ENCODE measurements at places on chromosomes 4 and X.

DNA sequence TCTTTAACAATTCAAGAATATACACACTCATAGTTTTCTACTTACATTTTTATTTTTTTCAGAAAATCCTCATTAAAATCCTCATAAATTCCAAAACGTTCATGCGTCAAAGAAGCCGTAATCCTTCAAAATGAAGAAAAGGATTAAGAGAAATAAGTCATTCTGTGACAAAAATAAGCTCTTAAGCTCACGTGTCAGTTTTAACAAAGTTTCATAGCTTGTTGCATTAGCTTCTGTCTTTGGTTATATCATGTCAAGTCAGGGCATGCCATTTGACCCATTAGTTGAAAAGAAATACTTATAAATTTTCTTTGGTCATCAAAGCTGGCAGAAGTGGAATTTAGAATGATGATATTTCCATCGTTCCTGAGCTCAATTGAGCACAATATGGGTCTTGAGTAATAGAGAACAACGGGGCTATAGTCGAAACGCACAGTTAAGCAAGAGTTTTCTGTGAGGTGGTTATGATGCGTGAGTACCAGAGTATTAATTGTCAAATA lies 185.2 kb upstream of the CTSO start:
- no peak for DNase-seq

DNA sequence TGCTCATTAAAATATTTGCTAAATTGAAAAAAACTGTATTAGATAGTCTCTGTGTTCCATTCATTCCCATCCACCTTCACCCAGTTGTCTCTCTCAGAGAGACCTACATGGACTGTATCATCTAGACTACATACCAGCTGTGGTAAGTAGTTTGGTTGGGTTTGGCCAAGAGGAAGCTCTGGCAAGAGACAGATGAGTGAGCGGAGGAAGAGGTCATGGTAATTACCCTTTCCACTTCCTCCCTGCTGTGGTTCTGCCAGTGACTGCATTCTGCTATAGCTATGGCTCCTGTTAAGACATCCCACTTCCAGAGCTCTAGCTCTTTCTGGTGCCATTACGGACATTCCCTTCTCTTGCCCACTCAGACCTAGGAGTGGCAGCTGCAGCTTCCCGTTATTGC lies 239.0 kb upstream of the MID1 start:
- DNase-seq = no peak

- DNase-seq = no peak
Measured at GRCh38 chrX:10615931-10616774, 4.2 kb downstream of the MID1 start.

DNA sequence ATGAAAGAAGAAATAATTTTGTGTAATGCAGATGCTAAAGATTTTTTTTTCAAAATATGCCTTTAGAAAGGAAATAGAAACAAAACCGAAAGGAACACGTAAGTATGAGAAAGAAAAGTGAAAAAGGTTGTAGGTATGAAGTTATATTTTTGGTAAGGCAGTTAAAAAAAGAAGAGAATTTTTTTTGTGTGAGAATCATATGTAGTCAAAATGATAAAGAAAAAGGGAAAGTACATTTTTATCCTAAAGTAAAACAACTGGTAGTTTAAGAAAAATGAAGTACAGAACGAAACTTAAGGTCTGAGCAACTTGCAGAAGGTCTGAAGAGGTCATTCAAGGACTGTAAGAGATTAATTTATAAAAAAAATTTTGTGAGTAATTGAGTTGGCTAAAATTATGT lies 164.0 kb upstream of the TRAM1L1 start:
- no peak for DNase-seq

DNA sequence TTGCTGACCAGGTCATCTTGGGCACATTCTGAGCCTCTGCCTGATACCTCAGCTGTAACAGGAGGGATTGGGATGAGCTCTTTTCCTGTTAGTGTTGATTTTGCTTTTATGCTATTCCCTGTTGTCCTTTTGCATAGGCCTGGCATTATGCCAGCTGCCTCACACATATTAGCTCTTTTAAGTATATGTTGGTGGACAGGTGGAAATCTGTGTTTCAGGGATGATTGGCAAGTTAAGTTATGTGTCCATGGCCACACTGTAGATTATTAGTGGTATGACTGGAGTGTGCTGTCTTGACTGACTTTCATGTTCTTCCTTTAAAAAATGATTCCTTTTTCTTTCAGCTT lies 28.9 kb downstream of the NSD2 start:
- DNase-seq = no peak

DNA sequence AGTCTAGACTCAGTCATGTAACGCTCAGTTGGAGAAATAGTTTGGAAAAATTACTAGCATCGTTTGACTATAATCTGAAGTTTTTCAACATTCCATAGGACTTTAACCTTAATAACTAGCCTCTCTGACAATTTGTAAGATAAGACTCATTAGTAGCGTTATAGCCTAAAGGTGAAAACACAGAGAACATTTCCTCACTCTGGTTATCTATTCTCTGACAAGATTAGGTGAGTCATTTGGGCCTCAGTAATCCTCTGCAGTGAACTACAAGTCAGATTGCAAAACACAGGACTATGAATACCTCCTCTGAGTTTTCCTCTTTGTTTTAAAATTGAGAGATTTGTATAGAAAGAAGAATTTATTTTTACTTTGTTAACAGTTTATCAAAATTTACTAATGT lies 31.8 kb upstream of the PDLIM5 start:
- peak; percentile 14 for DNase-seq

DNA sequence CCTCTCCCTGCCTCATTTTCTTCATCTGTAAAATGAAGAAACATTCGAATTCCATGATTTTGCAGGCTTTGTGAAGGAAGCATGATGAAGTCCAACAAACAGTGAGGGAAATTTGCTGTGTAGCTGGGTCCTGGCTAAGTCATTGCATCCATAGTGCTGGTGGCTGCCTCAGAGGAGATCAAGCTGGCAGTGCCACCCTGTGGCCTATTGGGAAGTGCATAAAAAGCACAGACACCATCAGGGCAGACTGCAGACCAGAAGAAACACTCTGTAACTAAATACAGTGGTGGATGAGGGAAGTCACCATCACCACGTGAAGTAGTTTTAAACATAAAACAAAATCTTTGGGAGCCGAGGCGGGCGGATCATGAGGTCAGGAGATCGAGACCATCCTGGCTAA lies 40.7 kb upstream of the DDX3X start:
- DNase-seq = no peak

DNA sequence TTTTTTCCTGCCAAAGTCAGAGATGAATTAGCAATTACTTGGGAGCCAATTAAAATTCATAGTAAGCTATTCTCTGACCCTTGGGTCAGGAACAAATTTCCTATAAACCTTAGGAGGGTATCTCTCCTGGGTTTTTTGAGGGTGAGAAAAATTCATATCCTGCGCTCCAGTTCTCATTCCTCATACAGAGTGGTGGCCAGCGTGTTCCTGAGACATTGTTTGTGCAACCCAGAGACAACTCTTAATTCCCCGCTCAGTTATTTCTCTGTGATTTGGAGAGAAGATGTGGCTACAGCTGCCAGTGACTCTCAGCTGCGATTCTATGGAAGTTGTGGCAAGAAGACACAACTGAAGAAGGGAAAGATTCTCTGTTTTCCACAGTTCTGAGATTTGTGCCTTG lies 37.9 kb upstream of the CBR4 start:
- no peak for DNase-seq

- no peak for DNase-seq
Measured at GRCh38 chr4:78923464-78924312, 15.6 kb downstream of the PAQR3 start.

DNA sequence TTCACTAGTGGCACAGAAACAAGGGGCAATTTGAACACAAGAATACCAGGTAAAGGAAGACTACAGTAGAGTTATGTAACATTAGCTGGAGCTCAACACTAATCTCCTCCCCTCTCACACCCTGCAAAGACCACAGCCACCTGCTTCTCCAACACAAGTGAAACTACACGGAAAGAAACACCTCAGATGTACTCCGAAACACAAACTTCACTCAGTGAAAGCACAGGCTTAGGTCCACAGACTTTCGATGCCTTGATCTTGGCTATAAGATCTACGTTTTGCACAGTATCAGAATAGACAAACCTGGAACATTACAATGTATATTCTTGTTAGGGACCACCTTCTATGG lies 7.6 kb downstream of the ACSL1 start:
- DNase-seq = no peak

DNA sequence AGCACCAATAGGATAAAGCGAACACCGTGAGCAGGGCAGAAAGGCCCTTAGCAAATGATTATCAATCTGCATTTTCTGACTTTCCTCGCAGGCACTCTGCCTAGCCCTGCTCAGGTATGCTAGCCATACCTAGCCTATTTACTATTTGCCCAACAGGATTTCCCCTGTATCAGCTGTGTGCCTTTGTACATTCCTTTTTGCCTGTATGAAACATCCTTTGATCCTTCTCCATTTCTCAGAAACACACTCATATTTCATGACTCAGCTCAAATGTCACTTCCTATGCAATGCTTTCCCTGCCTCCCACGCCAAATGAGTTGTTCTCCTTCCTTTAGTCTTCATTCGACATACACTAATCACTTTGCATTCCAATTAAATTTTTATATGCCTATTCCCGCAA lies 37.2 kb downstream of the PCDH7 start:
- DNase-seq = peak; percentile 86

DNA sequence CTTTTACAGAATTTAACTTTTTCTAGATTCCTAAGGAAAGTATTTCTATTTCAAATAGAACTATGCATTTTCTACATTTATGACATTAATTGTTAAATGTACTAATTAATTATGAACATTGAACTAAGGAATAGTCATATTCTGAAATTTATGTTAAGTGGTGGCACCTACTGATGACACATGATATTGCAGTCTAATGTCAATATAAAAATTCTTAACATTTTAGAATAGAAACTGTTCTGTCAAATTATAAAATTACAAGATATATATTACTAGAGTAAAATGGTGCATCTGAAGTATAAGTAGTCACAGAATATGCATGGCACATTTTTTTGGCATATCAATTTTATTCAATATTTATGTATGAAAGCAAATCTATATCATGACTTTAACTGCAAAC lies 40.2 kb upstream of the NDNF start:
- DNase-seq = no peak

DNA sequence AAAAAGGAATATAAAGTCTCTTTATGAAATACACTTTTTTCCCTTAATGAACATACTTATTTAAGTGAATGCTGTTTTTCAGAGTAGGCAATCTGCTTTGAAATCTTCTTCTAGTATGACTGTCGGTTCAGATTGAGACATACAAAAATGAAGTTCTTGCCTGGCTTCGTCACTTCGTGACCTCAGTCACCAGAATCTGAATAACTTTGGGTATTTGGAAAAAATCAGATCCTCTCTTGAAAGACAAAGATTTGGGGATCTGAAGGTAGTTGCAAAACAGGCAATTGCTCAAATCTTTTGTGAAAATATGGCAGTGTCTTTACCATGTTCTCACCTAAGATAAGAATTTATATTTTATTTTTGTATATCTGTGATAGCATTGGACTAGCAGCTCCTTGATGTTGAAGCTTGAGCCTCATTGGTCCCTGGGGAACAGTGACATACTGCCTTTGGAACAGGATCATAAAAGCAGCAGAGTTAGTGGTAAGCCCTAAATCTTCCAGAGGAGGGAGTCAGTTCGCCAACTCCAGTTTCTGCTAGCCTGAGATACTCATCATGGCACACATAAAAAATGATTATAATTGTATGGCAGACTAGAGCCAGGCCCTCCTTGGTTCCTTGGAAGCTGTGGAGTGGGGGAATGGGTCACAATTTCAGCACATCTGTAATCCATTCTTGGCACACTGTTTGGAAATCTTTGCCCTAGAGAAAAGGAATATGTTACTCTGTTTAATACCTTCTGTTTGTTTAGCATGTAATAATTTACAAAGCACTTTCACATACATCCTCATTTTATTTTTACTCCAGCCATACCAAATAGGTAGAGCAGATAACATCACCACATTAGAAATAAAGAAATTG lies 5.0 kb downstream of the ARFIP1 start:
- DNase-seq = peak; percentile 14

GRCh38 chr4:158159718-158160094 lies 13.1 kb downstream of the GASK1B start:
- DNase-seq = no peak

GRCh38 chrX:10636337-10636736 lies 16.0 kb upstream of the MID1 start:
- peak; percentile 11 for DNase-seq

DNA sequence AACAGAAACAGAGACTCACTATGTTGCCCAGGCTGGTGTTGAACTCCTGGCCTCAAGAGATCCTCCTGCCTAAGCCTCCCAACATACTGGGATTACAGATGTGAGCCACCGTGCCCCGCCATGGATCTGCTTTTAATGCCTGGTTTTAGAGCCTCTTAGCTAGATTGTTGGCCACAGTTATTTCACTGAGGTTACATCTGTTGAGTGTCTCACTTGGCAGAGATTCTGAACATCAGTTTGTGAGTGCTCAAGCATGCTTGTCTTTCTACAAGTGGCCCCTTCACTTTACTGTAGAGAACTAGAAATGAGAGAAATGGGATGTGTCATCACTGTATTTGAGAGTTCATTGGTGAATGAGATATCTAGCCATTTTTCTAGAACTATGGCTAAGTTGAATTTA lies 218.5 kb downstream of the APBB2 start:
- no peak for DNase-seq

GRCh38 chrX:131894995-131895394 lies 128.1 kb upstream of the STK26 start:
- DNase-seq = no peak

DNA sequence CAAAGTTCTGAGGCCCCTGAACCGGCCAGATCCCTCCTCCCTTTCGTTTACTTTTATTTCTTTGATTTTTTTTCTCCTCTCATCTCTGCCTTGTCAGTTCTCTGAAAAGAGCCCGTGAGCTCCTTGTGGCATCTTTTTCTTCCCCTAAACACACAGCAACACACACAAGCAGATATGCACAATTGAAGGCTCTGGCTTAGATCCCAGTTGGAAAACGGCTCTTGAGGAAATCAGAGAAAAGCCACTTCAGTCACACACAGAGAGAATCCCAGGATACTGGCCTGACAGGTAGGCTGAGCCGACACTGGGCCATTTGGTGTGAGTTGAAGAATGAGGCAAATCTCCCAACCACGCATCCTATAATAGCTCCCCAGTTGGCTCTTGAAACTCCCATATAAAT lies 12.9 kb downstream of the DIPK2B start:
- no peak for DNase-seq

- DNase-seq = no peak
Measured at GRCh38 chr4:38856046-38856445, 571 bp downstream of the TLR6 start.
